Dermis microvascular lymphatic vessel endothelial cell (primary cell): ENCODE measurements at places on chromosomes 5 and 9.

- no peak for DNase-seq
Observed at GRCh38 chr9:76107482-76107881, 217.0 kb downstream of the PCSK5 start.

DNA sequence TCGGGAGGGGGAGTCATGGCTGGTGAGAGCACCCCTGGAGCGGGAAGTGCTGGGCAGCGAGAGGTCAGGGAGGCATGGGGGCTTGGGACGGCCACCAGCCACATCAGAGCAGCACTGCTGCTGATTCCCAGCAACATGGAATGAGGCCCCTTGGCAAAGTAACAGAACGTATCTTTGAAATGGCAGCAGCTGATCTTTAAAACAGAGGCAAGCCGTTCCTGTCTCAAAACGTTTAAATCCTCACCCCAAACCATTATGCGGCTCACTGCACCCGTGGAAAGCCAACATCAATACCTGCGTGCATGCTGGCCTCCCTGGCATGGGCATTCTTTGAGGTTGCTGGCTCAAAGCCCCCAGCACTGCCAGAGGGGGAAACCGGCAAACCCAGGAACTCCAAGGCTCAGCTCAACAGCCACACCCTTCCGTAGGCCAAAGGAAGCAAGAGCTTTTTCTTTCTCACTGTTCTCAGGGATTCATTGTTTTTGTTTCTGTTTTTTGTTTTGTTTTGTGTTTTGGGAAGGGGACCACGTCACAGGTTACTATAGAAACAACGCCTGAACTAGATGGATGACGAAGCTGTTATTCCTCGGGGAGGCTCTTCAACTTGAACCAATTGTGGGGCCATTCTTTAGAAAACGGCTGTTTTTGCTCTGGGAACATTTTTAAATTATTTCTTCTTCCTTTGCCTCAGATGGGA lies 28.1 kb upstream of the OBP2B start:
- DNase-seq = peak; percentile 63

DNA sequence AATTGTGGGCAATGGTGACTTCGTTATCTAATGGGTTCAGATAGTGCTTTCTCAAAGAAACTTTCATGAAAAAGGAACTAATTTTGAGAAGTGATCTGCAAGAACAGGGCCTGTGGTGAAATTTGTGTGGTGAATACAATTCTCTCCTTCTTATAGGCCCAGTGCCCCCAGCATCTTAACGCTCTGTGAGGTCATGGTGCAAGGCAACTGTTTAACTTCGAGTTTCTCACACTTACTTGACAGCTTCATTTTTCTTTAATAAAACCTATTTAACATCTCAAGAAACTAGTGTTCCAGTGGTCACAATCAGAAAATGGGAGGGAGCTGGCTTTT lies 69.2 kb downstream of the FAM114A2 start:
- no peak for DNase-seq

- no peak for DNase-seq
Observed at GRCh38 chr9:135122316-135122715, 34.8 kb downstream of the OLFM1 start.

DNA sequence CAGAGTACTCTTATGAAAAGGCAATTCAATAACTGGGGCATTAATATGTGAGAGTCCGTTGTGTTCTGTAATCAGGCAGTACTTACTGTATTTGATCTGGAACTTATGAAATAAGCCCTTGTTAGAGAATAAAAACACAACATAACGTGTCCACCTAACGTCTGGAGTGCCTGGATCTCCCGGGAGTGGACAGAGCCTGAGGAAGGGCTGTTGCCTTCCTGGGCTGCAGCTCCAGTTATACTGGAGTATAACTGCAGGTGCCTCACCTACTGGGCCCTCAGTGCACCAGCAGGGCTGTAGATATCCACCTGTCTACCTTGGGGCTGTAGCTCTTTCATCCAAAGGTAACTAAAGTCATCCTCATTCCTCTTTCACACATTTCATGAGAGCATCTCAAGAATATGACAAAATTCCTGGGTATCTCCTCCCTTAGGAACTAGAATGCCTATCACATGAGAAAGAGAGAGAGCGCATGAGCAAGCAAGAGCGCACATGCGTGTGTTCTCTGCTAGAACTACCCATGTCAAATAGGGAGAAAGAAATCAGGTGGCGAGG lies 200.1 kb downstream of the GAPVD1 start:
- no peak for DNase-seq

DNA sequence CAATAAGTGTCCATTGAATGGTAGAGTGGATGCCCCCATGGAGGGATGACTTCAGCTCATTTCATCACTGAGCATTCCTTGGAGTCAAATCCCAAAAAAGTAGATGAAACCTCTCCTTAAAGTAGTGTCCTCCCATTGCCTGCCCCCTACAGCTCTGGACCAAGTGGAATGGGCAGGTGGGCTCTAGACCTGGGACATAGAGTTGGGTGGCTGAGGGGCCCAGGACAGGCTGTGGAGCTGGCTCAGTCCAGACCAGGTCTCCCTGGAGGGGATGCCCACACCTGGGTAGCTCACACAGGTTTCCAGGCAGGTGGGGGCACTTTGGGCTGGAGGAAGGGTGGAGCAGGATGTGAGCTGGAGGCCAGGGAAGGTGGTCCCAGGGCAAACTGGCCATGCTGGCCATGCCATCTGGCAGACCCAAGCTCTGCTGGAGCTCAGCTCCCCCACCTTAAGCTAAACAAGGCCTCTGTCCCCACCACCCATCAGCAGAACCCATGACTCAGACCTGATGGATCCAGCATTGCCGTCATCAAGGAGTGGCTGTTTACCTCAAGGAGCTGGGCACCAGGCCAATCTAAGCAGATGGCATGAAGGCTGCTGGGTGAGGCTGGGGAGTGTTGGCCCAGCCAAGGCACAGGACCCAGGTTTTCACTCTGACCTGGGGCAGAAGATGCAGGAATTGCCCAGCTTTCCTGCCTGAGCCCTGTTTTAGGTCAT lies 6.2 kb upstream of the SPINK4 start:
- DNase-seq = peak; percentile 65

DNA sequence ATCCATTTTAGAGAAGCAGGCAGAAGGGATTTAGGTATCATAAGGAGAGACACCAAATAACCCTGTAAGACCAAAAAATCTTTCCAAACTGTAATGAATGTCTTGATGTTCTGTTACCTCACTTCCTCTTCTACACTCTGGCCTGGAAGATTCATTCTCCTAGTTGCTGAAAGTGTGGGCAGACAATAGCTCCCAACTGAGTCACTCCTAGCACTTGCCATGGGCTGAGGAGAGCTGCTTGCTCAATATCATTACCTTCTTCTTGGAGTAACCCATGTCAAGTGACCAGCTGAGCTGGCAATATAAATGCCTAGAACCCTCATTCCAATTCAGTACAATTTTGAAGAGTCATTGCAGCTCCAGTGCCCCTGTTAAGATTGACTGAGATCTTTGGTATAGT lies 1985.5 kb upstream of the CDH6 start:
- DNase-seq = no peak

GRCh38 chr9:76412638-76413037 lies 18.4 kb upstream of the RFK start:
- DNase-seq = no peak

- DNase-seq = no peak
Observed at GRCh38 chr5:160921423-160922285, 69.6 kb upstream of the ATP10B start.

- DNase-seq = no peak
Observed at GRCh38 chr9:32877639-32878217, 94.4 kb downstream of the TMEM215 start.

DNA sequence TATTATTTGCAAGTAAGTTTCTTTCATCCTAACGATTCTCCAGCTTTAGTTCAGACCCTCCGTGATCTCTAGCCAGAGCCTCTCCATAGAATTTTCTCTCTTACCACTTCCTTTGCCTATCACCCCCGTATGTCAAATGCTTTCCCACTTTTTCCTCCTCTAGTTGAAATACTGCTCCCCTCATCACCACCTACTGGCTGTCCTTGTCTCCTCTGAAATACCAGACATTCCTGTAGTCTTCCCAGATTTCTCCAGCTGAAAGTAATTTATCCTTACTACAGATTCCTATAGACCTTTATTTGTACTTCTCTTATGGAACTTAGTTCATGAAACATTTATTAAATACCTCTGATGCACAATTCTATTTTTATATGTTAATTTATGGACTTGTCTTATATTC lies 36.0 kb upstream of the GLIPR2 start:
- DNase-seq = no peak

GRCh38 chr5:1000329-1000728 lies 8.3 kb upstream of the NKD2 start:
- no peak for DNase-seq

DNA sequence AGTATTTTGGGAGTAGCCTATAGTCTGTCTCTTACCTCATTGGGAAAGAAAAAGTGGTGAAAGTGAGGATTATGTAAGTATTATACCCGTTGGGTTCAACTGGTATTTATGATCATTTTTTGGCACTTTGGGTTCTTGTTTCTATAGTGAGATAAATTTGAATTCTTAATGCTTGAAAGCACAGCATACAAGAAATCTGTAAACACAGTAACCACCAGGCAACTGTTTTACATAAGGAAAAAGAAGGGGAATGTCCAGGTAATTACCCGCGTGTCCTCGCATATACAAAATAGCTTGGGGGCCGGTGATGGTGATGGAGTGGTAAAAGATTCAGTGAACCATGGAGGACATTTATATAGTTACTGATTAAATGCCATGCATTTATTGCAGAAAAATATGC lies 60.5 kb downstream of the BASP1 start:
- DNase-seq = no peak

GRCh38 chr5:115894342-115894741 lies 52.6 kb downstream of the AP3S1 start:
- DNase-seq = no peak

- no peak for DNase-seq
Observed at GRCh38 chr5:74536658-74537057, 103.9 kb downstream of the ENC1 start.

- no peak for DNase-seq
Observed at GRCh38 chr9:14573319-14573718, 119.9 kb downstream of the ZDHHC21 start.

GRCh38 chr9:33795819-33796218 lies 458 bp downstream of the PRSS3 start:
- DNase-seq = no peak

GRCh38 chr9:90868555-90868954 lies 66.9 kb downstream of the SYK start:
- no peak for DNase-seq

DNA sequence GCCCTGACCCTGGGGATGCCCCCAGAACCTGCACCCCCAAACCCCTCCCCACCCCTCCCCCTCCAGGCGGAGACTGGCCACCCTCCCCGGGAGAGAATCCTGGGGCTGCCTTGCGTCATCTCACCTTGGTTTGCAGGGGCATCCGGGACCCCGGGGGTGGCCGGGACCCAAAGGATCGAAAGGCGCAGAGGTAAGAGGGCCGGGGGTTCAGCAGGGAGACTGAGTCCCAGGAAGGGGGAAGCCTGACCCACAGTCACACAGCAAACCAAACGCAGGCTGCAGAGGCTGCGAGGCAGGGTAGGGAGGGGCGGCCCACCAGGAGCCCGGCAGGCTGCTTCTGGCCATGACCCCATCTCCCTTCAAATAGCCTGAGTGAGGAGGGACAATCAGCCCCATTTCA lies 33.8 kb upstream of the ORM1 start:
- DNase-seq = no peak

DNA sequence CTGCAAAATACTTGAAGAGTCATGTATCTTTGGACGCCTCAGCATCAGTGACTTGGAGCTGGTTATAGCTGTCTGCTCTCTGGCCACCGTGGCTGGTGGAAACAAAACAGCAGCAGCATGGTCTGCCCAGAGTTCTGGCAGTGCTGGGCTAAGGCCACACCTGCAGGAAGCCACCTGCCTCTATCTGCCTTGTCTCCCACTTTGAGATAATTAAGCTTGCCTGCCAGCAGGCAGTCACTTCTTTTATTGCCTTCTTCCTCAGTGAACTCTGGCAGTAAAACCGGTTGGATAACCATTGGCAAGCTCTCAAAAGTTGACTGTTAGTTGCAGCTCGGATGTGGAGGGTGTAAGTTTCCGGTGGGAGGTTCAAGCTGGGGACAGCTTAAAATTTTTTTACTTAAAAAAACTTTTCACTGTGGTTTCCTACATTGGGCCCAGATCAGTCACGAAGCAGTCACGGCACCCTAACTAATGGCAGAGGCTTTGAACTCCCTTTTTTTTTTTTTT lies 4.9 kb downstream of the SMIM3 start:
- peak; percentile 50 for DNase-seq

GRCh38 chr9:109913461-109913810 lies 133.4 kb downstream of the PALM2AKAP2 start:
- no peak for DNase-seq

DNA sequence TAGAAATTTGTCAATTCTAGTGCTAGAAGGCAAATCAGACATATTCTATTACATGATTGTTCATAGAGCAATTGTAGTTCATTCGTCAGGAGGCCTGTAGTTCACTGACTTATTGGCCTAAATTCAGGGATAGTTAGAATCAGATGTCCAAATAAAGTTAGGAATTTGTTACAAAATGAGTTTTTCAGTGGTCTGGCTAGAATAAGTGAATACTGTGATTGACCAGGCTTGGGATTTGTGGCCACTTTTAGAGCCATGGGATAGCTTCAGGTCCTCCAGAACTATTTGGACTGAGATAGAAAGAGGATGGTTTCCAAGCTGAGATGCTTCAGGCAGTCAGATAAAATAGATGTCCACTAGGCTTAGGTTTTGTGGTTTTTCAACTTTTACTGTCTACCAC lies 199.1 kb upstream of the MPDZ start:
- no peak for DNase-seq

DNA sequence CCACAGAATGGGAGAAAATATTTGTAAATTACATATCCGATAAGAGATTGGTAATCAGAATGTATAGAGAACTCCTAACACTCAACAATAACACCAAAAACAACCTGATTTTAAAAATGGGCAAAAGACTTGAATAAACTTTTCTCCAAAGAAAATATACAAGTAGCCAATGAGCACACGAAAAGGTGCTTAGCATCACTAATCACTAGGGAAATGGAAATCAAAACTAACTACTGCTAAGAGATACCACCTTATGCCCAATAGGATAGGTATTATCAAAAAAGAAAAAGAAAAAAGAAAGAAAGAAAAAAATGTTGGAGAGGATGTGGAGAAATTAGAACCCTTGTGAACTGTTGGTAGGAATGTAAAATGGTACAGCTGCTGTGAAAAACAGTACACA lies 212.1 kb downstream of the TLR4 start:
- peak; percentile 1 for DNase-seq

GRCh38 chr5:160555971-160556631 lies 134.4 kb downstream of the PTTG1 start:
- DNase-seq = no peak

GRCh38 chr5:144032375-144032774 lies 138.1 kb downstream of the YIPF5 start:
- no peak for DNase-seq

DNA sequence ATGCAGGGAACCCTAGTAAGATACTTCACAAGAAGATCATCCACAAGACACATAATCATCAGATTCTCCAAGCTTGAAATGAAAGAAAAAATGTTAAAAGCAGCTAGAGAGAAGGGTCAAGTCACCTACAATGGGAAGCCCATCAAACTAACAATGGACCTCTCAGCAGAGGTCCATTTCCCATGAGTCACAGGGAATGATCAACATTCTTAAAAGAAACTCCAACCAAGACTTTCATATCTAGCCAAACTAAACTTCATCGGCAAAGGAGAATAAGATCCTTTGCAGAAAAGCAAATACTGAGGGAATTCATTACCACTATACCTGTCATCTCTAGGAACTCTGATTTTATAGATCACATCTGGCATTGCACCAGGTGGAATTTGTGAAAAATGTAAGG lies 52.9 kb upstream of the SPATA31E1 start:
- DNase-seq = no peak

GRCh38 chr5:85049020-85049419 lies 664.3 kb upstream of the EDIL3 start:
- DNase-seq = no peak
